ENCODE measurements at places on chromosomes 1 and 21.

DNA sequence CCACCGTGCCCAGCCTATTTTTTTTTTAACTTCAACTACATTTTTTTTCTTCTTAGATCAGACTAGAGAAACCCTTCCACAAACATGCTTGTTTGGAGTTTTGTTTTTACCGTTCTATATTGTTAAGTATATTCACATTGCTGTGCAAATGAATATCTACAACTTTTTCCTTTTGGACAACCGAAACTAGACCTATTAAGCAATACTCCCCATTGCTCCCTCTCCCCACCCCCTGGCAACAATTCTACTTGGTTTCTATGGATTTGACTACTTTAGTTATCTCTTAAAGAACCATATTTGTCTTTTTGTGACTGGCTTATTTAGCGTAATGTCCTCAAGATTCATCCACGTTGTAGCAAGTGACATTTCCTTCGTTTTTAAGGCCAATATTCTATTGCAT lies 19.1 kb downstream of the ETNK2 start:
- H3K27me3 ChIP-seq, result no peaks in the 10 kb centered on the region
- H3K4me1 ChIP-seq, result no peaks in the 10 kb centered on the region
- no peak overlapping the region for H3K4me3 ChIP-seq

GRCh38 chr1:76680651-76681050 lies 186.6 kb upstream of the ST6GALNAC5 start:
- no peaks in the 10 kb centered on the region for H3K36me3 ChIP-seq
- no peak for DNase-seq
- no peaks in the 10 kb centered on the region for H3K4me1 ChIP-seq
- H3K27ac ChIP-seq, result no peak overlapping the region

- 0 out of 2 replicates have a peak, but pooled peaks cover 3% of the 10 kb centered on the region for H3K4me1 ChIP-seq
- no peak overlapping the region for H3K4me3 ChIP-seq
- H3K27ac ChIP-seq, result no peak overlapping the region
- peaks cover 8% of the 10 kb centered on the region for H3K36me3 ChIP-seq
Observed at GRCh38 chr21:32732544-32732943, 4.7 kb upstream of the SYNJ1 start.

- H3K4me1 ChIP-seq, result no peaks in the 10 kb centered on the region
- no peak overlapping the region for H3K27ac ChIP-seq
- no peak for DNase-seq
- H3K36me3 ChIP-seq, result no peaks in the 10 kb centered on the region
- no peaks in the 10 kb centered on the region for H3K27me3 ChIP-seq
Observed at GRCh38 chr1:117561071-117561470, 44.8 kb upstream of the TENT5C start.

DNA sequence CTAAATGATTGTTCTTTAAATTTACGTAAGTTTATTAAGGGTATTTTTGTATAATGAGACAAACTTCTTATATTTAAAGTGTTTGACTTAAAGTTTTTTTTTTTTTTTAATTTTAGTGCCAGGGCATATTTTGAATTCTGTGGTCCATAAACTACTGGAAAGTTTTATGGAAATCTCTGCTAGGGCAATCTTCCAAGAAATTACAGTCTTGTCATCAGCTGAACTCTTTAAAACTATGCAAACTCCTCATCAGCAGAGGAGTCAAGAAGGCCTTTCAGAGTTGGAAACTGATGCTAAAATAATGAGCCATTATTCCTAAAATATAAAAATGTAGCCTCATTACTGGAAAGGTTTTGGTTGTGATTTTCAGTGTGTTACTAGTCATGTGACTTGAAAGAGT lies 1201.9 kb downstream of the BRINP3 start:
- no peak overlapping the region for H3K4me3 ChIP-seq
- H3K27me3 ChIP-seq, result no peaks in the 10 kb centered on the region
- DNase-seq, result no peak
- no peaks in the 10 kb centered on the region for H3K36me3 ChIP-seq

GRCh38 chr1:112717263-112717873 lies 2.2 kb upstream of the PPM1J start:
- H3K27ac ChIP-seq, result no peak overlapping the region
- peaks cover 5% of the 10 kb centered on the region for H3K4me1 ChIP-seq
- peaks cover 15% of the 10 kb centered on the region for H3K27me3 ChIP-seq
- no peaks in the 10 kb centered on the region for H3K36me3 ChIP-seq
- DNase-seq, result no peak

Data from MM.1S (cell line).